ENCODE measurements at places on chromosomes 3 and 15.

DNA sequence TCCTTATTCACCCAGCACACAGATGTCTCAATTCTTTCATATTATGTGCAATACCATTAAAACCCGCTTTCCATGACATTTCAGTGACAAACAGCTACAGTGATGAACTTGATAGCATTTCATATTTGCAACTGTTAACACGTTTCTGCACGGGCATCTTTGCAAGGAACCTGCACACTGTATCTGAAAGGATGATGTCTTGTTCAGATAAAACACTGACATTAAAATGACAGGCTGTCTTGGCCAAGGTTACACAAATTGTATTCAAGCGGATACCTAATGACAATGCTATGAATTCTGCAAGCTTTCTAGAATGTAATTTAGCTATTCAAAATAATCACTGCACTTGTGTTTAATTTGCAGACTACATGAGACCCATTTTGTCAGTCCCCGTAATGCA, 529.2 kb downstream of the FOXP1 start:
- DNase-seq = no peak

- DNase-seq = no peak
These were observed 99.0 kb downstream of the MEGF11 start for GRCh38 chr15:66154581-66154980.

DNA sequence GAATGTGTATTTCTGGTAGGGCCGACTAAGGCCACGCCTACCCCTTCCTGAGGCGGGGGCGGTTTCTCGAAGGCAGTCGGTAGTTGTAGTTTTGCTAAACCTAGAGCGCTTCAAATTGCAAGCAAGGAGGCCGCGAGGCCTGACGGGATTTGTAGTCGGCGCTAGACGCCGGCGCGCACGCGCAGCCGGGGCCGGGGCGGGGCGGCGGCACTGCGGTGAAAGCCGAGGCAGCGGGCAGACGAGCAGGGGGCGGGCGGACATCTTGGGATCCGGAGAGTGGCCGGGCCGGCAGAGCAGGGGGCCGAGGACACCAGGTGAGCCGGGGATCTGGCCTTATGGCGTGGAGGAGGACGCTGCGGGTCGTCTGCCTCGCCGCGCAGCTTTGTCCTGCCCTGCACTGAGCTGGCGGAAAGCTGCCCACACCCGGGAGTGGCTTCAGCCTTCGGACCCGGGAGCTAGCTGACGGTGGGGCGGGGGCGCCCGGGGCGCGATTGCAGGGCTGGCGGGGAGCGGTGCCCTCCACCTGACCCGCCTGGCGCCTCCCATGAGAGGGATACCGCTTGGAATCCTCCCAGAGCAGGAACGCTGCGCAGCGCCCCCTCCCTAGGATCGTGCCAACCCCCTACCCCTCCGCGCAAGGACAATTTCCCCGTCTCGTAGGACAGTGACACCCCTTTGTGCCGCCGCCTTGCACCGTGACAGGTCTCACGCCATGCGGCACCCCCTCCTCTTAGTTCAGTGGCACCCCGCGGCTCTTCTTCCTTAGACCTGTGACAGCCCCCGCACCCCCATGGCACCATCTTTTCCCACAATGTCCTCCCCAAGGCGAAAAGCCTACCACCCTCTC, at the start of gene AP2M1:
TSS of gene AP2M1 (plus strand) at position 210 of the 847 bp plus-strand sequence. CDS start 2,139 bp downstream, outside the sequence.
- peak; percentile 97 for DNase-seq

- DNase-seq = no peak
These were observed 93.8 kb upstream of the KBTBD8 start for GRCh38 chr3:66904336-66904735.

GRCh38 chr15:94858011-94858410, 626.6 kb downstream of the MCTP2 start:
- no peak for DNase-seq
